AG04449 (cell line): ENCODE measurements at places on chromosomes 5 and 9.

DNA sequence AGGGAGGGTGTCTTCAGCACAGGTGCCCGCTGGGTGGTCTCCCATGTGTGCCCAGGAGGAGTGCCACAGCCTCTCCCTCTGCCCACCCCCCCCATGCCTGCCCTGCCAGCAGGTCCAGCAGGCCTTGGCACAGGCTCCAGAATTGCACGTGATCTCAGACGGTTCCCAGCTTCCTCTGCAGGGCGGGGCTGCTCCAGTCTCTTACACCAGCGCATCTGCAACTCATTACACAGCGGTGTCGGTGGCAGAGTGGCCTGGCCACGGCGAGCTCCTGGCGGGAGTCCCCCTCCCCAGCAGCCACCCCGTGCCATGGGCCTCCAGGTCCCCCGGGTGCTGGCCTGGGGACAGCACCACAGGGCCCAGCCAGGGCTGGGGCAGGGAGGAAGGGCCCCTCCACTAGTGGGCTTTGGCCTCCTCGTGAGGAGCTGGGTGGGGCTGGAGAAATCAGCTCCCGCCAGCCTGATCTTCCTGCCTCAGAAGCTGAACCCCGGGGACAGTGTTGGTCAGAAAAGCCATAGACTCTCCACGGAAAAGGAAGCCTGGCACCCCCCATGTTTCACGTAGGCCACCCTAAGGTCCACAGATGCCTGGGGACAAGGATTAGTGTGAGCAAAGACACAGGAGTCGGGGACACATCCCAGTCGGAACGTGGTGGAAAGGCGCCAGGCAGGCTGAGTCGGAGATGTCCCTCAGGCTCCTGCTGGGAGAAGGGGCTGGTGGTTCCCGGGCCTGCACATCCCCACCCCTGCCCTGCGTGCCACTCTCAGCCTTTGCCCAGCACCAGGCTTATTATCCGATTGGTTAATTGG lies 40.2 kb downstream of the RXRA start:
- peak; percentile 62 for DNase-seq

GRCh38 chr5:76771705-76772405 lies 47.0 kb upstream of the F2RL1 start:
- no peak for DNase-seq

DNA sequence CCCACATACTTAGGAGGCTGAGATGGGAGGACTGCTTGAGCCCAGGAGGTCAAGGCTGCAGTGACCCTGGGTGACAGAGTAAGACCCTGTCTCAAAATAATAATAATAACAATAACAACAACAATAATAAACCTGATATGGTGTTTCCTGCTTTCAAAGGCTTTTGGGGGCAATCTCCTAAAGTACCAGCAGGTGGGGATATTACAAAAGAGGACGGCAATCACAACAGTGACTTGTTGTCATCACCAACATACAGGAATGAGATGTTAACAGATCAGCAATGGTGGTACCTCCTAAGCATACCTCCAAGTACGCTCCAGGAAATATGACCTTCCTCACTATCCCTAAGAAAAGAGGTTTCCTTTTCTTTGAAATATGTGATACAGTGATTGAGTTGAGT lies 91.1 kb upstream of the RNF180 start:
- DNase-seq: no peak

GRCh38 chr5:53712327-53712726 lies 151.9 kb downstream of the NDUFS4 start:
- no peak for DNase-seq

DNA sequence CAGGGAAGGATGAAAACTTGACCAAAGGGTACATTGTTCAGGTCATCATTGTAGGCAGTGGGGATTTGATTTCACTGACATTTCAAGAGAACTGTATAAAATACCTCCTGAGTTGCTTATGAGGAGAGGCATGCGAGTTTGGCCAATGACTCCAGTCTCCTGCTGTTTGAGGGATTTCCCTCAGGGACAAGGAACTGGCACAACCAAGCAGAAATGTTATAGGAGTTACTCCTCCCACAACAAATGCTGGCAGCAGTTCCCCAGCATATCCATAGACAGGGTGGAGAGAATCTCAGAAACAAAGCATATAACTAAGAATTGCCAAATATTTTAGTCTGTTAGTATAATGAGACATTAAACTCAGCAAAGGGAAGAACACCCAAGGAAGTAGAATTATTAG lies 47.2 kb upstream of the FBXL7 start:
- DNase-seq: no peak

- DNase-seq: no peak
These were observed 268.9 kb downstream of the ARHGEF28 start for GRCh38 chr5:73894860-73895259.

- DNase-seq: no peak
These were observed 207.9 kb upstream of the SLC27A6 start for GRCh38 chr5:128757196-128757959.

DNA sequence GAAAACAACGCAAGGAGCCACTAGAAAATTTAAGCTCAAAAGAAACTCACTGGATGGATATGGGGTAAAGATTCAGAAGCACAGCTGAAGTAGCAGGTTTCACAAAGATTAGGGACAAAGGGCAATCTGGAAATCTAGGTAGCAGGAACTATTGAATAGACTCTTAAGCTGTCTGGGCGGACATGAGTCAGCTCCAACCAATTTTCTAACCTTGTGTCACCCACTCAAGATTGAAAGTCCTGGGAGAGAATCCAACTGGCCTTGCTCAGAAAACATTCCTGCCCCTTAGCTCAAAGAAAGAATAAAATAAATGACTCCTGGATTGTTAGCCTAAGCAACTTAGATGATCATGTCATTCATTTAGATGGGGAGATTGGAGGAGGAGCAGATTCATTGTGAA lies 69.2 kb downstream of the STK32A start:
- DNase-seq: peak; percentile 26

GRCh38 chr9:136588663-136589464 lies 43.0 kb upstream of the NOTCH1 start:
- DNase-seq: no peak

DNA sequence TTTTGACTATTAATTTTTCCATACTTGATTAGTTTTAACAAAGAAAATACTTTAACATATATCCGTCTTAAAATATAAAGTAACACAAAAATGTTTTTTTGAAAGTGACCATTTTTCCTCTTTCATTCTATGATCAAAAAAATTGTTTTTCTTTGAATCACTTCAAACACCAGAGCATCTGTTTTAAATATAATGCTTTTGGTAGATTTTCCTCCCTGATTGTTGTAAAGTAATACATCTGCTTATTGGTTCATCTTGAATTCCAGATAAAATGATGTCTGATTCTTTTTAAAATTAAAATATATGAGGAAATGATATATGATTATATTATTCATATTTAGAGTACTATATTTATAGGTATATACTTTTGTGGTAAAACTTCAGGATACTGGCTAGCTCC lies 76.2 kb upstream of the LPAR1 start:
- no peak for DNase-seq

DNA sequence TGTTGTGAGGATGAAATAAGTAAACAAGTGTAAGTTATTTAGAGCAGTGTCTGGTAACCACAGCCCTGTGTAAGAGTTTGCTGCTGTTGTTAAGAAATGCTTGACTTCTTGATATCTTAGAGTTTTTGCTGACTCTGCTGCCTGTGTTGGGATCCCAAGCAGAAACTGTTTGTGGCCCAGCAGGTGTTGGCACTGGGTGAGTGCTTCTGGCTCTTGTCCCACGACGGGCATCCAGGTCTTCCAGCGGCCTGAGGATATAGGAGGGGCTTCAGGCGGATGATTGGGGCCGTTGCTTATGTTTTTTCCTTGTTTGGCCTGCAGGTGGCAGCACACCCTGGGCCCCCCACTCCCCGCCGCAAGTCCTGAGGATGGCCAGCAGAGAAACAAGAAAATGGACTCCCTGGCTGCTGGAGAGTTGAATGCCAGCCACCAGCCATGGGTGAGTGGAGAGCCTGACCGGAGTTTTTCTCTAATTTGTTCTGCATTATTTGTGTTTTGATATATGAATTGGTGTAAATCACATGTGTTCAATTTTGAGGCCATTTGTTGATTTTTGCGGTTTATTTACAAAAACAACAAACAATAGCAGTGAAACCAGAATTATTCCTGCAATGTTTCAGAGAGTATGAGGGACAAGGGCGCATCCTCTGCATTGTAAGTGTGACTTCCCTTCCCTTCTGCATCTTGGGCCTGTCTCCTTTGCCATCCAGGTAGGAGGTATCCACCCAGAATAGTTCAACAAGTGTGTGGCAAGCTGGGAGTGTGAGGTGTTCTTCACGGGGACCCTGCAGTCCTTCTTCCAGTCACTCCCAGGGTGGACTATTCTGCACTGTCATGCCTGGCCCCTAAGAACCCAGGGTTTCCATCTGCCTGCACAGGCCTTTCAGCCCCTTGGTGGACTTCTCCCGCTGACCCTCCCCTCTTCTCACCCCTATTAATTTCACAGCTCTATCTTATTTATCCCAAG lies 50.3 kb downstream of the SLC22A5 start:
- no peak for DNase-seq

- DNase-seq: no peak
These were observed 212.2 kb upstream of the ACO1 start for GRCh38 chr9:32172256-32172655.

- DNase-seq: no peak
These were observed 36.7 kb upstream of the ORM1 start for GRCh38 chr9:114286146-114286679.

DNA sequence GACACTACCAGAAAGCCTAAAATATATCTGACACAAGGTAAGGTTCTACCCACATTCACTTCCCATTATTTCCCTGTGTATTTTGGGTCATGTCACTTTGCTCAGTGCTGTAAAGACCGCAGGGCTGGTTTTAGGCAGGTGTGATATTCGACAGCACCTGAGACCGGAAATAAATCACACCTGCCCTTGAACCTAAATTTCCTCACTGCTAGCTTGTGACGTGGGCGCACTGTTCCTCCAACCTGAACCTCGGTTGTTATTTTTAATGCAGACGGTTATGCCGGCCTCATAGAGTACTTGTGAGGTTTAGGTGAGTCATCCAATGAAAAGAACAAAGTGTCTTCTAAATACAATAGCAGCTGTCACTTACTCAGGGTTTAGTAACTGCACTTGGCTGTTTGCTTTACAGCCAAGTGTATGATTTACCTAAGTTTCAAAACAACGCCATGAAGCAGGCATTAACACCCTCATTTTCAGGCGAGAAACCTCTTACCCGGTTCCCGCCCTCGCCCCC lies 20.7 kb upstream of the ZNF782 start:
- DNase-seq: no peak

DNA sequence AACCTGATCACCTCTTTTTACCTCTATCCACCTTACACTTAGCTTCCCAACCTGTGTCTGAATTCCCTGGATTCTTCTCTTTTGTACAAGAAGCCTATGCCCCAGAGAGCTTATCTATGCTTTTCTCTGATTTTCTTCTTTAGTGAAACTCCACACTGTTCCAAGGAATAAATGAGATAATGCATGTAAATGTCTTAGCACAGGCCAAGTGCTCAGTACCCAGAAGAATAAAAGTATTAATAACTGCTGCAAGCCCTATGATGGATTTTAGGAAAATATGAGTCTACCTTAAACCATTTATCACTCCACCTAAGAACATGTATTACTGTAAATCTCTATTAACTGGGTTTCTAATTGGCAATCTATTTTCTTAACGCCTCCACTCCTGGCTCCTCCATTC lies 168.5 kb upstream of the TNC start:
- no peak for DNase-seq

GRCh38 chr5:42813533-42813932 lies 1.8 kb upstream of the SELENOP start:
- no peak for DNase-seq

GRCh38 chr5:135934939-135935338 lies 19.8 kb downstream of the LECT2 start:
- DNase-seq: no peak

DNA sequence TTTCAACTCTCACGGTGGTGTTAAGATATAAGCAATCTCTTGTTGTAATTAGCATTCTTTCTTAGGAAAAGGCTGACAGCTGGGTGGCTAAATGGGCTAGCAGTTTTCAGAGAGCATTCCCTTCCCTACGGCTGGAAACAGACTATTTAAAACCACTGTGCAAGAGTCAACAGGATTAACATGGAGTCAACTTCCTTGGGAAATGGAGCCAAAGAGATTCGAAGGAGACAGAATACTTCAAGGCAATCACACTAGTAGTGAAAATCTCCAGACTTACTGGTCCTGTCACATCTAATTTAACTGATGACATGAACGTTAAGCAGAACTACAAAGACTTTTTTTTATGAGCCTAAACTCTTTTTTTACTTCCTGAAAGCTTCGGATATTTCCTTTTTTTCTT lies 453.3 kb upstream of the ITGA1 start:
- no peak for DNase-seq

DNA sequence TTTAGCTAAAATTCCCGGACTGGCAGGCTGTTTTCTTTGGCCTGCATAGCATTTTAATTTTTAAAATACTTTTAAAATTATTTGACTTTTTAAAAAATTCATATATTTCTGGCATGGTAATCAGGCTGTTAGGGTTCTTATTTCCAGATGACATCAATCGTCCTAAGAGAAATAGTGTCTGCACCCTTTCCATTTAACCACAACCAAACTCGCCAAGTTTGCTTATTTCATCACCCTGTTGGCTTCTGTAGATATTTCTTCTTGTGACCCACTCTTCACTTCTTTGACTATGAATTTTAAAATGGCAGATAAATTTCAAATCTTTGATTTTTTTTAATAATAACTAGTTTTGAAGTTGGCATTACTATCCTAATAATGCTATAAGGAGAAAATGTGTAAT lies 675.7 kb upstream of the FTMT start:
- DNase-seq: no peak

DNA sequence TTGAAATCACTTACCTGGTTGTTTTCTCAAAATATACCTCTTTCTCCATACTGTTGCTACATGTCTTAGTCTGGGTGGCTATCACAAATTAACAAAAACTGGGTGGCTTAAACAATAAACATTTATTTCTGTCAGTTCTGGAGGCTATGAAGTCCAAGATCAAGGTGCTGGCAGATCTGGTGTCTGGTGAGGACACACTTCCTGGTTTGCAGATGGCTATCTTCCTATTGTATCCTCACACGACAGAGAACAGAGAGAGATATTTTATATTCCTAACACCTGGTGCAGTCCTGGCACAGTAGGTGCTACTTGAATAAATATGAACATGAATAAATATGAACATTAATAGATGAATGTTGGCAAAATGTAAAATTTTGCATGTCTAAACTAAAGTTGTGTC lies 164.3 kb upstream of the ACOT12 start:
- no peak for DNase-seq

DNA sequence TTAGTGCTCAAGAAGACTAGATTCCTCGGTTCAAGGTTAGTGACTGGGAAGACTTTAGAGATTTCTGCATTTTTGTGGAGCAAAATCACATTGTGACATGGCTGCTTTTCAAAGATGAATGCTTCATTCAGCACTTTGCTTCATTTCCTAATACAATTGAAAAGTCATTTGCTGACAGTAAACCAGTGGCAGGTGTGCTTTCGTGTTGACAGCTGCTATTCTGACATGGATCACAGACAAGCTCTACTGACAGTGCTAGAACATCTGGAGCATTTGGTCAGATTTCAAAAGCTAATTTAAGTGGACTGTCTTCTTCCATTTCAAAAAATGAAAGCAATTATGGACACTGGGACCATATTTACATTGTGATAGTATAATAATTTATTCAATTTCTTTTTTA lies 1060.1 kb downstream of the PTPRD start:
- DNase-seq: no peak
